ENCODE measurements at places on chromosomes 3 and 15.

DNA sequence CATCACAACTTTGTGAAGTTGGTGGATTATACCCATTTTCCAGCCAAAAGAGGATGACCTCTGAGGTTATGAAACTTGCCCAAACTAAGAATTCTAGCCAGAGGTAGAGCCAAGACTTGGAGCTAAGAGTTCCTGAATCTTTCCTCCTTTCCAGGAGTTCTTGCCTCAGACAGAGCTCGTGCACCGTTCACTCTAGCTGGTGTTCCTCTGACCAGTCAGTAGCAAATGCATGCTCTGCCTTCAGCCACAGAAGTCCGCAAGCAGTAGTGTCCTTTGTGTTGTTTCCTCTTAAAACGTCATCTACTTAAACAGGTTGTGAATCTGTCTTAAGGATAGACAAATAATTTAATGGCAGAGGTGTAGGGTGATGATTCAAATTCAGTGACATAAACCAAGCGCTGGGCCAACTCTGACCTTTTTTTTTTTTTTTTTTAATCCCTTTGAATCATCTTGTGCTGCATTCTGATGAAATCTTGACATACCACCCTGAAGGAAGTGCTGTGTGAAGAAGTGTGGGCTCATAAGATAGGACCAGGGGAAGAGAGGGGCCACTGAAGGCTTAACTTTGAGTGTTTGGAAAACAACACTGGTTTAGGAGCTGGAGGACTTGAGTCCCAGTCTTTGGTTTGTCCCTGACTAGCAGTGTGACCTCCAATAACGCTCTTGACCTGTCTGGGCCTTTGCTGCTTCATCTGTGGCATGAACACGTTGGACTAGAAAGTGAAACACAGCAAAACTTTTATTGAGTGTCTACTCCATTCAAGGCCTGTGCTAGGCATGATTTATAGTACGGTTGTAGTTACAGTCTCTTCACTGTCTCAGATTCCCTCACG lies 53.4 kb downstream of the ITPR1 start:
- DNase-seq, result no peak

GRCh38 chr15:50298340-50298739 lies 32.8 kb upstream of the HDC start:
- DNase-seq, result no peak

GRCh38 chr15:69085325-69086081 lies 71.0 kb downstream of the NOX5 start:
- no peak for DNase-seq

GRCh38 chr3:43290956-43291355 lies 4.6 kb downstream of the SNRK start:
- no peak for DNase-seq

GRCh38 chr15:85717212-85717611 lies 77.5 kb downstream of the KLHL25 start:
- no peak for DNase-seq

- DNase-seq, result no peak
Observed at GRCh38 chr15:57165992-57166391, 210.3 kb upstream of the CGNL1 start.

GRCh38 chr15:48851956-48852355 lies 26.0 kb upstream of the EID1 start:
- no peak for DNase-seq

DNA sequence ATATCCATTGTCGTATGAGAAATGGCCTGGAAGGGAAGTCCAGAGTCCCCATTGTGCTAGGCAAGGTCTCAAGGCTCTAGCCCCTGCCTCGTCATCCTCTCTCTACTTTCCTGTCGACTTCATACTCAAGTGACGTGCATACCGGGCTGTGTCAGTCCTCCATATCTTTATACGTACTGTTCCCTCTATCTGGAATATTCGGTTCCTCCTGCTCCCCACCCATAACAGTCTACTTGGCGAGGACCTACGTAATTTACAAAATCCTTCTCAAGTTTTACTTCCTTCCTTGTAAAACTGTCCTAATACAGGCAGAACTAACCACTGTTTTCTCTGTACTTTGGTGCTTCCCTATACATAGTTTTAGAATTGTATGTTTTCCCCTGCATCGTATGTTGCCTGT lies 2.2 kb upstream of the ALPK3 start:
- no peak for DNase-seq

DNA sequence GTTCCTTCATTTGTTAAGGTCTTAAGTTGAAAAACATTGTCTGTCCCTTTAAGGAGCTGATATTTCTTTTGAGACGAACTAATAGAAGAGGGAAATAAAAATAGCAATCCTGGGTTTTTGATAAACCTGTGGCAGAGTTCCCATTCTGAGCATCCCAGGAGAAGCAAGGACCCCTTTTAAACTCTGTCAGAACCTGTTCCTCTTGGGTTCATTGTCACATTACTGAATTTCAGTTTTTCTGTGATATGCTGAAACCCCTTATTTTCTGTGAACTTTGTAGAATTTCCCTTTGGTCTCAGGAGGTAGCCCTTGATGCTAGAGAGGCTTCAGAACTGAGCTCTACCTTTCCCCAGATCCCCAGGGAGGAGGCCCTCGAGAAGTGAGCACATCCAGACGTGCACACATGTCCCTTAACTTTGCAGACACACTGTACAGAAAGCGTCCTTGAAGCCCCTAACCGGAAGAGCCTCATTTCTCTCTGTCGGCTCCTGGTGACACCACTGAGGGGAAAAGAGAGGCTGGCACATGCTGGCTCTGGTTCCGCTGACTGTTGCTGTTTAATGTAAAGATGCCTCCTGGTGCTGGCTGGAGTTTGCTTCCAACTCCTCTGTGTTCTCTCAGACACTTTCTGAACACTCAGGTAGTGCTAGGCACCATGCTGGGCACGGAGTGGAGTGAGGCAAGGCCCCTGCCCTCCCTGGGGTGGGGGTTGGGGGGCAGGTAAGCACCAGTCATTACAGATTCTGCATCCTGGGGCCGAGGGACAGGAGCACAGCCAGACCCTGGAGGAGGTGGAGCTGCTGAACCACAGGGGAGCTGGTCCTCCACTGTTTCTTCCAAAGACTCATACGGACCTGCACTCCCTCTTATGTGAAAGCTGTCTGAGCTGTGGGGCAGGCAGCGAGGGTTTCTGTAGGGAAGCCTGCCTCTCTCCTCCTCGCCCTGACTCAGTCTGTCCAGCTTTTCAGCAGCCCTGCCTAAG lies 77.5 kb downstream of the CHDH start:
- DNase-seq, result no peak

DNA sequence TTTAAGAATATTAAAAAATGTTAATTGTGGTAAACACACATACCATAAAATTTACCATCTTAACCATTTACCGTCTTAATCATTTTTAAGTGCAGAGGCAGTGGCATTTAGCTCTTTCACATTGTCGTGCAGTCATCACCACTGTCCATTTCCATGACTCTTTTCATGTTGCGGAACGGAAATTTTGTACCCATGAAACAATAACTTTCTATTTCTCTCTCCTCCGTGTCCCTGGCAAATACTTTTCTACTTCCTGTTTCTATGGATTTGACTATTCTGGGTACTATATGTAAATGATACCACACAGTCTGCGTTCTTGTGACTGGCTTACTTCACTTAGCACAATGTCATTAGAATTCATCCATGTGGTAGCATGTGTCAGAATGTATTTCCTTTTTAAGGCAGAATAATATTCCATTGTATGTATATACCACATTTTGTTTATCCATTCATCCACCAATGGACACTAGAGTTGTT lies 27.9 kb downstream of the AKAP13 start:
- DNase-seq, result no peak

- no peak for DNase-seq
Observed at GRCh38 chr3:152197451-152197850, 71.3 kb upstream of the MBNL1 start.

DNA sequence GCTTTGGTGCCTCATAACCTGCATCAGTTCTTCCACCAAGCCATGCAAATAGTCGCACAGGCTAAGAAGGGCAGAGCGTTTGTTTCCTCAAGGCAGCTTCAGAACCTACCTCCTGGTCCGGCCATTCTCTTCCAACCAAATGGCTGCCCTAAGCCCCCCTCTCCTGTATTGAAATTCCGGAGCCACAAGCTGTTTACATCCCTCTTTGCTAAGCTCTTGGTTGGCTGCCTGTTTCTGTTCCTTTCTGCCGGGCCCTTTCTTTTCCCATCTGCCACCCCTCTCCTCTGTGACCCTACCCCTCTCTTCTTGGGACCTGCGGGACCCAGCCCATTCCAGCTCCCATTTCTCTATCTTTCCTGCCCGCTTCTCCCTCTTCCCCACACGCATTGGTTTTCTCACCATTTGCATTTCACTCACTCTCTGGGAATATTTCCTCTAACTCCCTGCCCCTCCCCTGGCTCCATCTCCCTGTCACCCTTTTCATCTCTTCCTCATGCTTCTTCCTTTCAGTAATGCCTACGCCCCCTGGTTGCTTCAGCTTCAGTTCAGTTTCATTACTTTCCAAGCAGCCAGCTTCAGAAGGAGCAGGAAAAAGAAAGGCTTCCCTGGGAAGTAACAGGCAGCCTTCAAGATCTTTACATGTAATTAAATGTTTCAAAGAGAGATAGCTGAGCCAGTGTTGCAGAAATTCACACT lies 113.5 kb downstream of the RAB11A start:
- DNase-seq, result no peak

DNA sequence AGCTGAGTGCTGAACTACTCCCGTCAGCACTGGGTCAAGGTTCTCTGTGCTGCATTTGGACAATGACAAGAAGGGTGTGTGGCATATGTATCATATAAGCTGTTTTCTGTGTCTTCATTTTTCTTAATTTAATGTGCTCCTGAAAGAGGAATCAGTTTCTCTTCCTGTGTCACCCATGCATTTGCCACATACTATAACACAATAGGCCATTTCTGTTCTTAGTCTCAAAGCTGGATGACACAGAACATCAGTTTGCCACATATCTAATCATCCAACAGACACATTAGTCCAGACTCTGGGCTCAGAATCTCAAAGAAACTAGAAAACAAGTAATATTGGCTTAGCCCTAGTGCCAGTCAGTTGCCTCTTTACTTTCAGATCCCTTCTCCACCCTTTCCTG lies 34.1 kb downstream of the CEP19 start:
- DNase-seq, result no peak

Measured in activated CD8-positive, alpha-beta memory T cell treated with anti-CD3 and anti-CD28 coated beads for 4 hours (primary cell).